A172 (cell line): ENCODE measurements at places on chromosomes 12 and 14.

DNA sequence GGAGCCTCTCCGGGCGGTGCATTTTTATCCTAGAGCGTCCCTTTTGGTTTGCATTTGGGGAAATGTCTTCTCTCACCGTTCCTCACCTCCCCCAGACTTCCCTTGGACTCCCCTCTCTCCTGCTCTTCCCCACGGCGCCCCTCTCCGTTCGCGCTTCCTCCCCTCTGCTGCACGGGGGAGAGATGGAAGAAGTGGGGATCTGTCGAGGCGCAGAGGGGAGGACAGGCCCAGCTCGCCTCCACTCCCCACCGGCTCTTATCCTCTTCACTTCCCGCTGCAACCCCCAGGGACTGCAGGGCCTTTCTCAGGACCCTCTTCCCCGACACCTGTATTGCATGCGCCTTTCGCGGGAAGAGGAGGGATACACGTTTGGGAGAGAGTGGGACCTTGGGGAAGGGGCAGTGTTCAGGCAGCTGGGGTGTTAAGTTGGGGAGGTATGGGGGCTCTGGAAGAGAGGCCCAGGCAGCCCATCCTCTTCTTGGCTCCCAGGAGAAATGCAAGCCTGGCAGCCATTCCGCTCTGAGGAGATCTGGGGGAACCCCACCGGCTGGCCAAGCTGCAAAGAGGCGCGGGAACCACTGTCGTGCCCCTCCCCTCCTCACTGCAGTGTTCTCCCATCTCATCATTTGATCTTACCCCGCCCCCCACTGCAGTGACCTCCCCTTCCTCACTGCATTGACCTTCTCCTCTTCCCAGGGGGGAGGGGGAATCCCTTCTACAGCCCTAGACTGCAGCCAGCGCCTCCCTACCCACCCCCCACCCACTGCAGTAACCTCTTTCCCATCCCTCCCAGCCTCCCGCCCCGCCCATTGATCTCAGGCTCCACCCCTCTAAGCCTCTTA lies 788 bp downstream of the ENO2 start:
- DNase-seq: no peak

- no peak for DNase-seq
Observed at GRCh38 chr12:98769068-98769467, 124.0 kb downstream of the APAF1 start.

- DNase-seq: no peak
Observed at GRCh38 chr14:54123841-54124240, 167.2 kb upstream of the BMP4 start.

DNA sequence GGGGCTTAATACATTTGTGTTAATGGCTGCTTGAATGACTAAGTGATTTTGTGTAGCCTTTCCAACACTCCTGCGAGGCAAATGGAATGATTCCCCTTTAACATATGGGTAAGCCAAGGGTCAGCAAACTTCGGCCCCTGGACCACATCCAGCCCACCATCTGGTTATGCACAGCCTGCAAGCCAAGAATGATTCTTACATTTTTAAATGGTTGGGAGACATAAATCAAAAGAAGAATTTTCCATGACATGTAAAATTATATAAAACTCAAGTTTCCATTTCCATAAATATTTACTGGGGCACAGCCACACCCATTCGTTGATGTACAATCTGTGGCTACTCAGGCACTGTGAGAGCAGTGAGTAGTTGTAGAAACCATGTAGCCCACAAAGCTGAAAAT lies 9.0 kb downstream of the SLC8B1 start:
- peak; percentile 61 for DNase-seq

DNA sequence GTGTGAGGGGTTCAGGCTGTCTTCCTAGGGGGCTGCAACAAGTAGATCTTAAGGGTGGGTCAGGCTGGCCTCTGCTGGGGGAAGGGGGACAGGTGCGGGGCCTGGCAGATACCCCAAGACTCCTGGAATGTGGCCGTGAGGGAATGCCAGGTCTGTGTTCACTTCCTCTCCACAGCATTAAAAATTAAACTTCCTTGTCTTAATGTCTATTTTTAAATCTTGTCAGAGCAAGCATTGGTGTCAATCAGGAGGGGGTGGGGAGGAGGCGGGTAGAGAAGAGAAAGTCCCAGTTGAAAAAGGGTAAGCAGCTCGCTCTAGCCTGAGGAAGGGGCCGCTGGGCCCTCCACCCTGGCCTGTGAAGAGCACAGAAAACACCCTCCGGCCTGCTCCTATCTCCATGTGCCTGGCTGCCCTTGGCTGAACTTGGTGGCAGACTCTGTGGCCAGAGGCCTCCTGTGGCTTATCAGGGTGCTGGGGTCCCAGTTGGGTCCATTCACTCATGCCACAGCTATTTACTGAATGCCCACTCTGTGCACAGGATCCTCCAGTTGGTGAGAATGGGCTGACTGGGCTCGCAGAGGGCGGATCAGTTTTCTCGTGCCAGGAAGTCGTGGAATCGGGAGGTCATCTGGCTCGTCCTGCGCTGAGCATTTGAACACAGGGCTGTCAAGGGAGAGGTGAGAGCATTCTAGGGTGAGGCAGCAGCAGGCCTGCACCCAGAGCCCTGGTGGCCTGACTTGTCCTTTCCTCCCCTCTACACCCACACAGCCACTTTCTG lies 128.8 kb downstream of the TSPAN9 start:
- DNase-seq: no peak

- DNase-seq: no peak
Observed at GRCh38 chr12:112595410-112595809, 176.7 kb downstream of the PTPN11 start.

DNA sequence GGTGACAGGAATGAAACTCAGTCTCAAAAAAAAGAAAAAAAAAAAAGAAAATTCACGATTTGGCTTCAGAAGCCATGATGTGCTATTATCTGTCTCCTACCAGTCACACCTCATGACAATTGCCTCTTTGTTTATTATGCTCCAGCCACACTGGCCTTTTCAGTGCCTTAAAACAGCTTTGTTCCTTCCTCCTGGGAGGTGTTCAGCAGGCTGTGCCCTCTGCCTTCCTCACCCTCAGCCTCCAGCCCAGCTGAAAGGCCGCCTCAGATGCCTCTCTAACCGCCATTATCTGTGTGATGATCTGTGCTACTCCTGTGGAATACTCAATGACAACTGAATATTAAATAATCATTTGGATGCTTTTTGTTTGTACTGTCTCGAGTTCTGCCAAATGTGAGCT lies 8.6 kb upstream of the ARPC3 start:
- no peak for DNase-seq

GRCh38 chr12:31897781-31898503 lies 61.3 kb upstream of the RESF1 start:
- DNase-seq: peak; percentile 60

DNA sequence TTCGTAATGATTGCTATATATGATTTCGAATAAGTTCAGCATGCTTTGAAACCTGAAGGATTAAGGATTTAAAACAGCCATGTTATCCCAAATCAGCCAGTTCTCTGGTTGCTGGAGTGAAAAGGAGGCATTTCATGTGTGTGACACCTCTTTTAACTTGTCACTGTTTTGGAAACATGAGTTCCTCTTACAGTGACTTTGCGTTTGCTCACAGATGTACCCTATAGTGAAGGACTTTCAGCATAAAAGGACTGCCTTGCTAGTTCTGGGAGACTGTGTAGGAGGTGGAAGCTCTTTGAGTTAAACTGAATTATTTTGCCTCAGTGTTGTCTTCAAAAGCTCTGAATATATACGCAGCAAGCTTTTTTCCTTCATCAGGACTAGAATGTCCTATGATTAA lies 7.6 kb downstream of the RNASE11 start:
- no peak for DNase-seq

- DNase-seq: peak; percentile 63
Observed at GRCh38 chr12:92927436-92928281, 1.4 kb downstream of the EEA1 start.

GRCh38 chr12:46549527-46550265 lies 177.1 kb upstream of the SLC38A2 start:
- DNase-seq: peak; percentile 86

GRCh38 chr12:56988207-56988739 lies 18.1 kb downstream of the ZBTB39 start:
- DNase-seq: peak; percentile 80

- no peak for DNase-seq
Observed at GRCh38 chr12:23333938-23334337, 615.5 kb downstream of the SOX5 start.

DNA sequence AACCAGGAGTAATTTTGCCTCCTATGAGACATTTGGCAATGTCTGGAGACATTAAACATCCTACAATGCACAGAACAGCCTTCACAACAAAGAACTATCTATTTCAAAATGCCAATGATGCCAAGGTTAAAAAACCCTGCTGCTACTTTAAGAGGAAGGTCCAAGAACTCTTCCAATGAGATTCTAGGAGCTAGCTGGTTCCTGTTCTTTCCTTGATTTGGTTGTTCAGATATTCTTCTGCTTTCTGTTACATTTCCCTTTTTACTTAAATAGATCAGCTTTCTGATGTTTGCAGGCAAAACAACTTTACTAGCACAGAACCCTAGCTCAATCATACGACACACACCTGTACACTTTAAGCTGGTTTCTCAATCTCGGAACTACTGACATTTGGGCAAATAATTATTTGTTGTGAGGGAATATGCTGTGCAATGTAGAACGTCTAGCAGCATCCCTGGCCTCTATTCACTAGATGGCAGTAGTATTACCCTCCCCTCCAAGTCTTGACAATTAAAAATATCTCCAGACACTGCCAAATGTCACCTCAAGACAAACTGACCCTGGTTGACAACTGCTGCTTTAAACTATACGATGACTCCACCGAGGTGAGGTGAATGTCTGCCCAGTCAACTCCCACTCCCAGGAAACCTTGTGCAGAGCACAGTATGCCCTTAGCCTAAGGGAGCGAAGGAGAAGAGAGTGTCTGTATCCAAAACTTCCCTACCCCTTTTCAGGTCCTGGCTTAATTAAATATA lies 4.4 kb downstream of the BLTP3B start:
- no peak for DNase-seq

- no peak for DNase-seq
Observed at GRCh38 chr14:36667679-36668078, 6.0 kb downstream of the PAX9 start.

GRCh38 chr14:93734086-93734822 lies 54.0 kb downstream of the PRIMA1 start:
- no peak for DNase-seq

GRCh38 chr12:51128919-51129318 lies 44.0 kb downstream of the TFCP2 start:
- DNase-seq: no peak

DNA sequence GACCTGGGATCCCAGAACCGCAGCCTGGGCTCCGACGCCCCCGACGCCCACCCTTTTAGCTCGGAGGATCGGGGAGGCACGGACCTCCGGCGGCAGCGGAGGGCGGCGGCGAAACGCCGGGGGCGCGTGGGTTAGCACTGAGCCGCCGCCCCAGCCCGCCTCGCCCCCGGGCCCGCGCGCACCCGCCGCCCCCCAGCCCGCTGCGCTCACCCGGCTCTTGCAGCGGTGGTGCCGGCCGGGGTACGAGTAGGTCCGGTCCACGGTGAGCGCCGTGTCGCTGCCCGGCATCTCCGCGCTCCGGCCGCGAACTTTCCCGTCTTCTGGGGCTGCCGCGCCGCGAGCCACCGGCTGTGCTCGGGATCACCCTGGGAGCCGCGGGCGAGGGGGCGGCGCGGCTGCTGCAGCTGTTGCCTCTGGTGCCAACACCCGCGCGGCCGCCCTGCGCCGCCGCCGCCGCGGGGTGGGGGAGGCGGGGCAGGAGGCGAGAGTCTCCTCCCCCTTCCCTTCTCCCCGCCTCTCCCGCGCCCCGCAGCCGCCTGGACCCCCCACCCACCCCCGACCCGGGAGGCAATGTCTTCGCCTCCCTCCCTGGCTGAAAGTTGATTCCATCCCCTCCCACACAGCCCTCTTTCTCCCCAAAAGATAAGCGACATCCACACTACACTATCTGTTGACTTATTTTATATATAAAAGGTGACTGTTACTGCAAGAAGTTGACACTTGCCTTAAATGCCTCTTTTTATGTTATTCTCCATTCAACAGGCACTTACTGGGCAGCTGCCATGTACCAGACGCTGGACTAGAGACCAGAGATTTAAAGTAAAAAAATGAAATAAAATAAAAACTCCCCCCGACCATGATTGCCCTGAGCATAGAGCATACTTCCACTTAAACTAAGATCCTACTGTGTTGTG lies at the start of gene TMCC3:
Gene TMCC3, minus strand, starts transcription at position 415 of the 914 bp plus-strand sequence. Its CDS starts 127 bp downstream, at position 288.
- DNase-seq: no peak

GRCh38 chr12:109741286-109741969 lies 27.8 kb downstream of the FAM222A start:
- no peak for DNase-seq

DNA sequence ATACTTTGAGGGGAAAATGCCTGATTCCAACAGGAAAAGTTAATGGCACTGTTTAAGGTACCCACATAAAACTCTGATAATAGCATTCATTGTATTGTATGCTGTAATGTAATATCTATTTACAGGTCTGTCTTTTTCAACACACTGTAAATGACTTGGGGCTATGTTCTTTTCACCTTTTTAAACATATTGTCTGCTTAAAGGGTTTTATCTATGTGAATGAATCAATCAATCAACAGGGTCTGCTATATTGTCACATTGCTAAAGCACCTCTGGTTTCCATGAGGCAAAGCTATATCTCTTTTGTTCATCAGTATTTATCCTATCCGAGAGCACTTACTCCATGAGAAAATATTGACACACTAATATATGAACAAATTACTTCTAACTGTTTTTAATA lies 288.0 kb downstream of the SLC6A15 start:
- no peak for DNase-seq
